ENCODE measurements at places on chromosomes 7 and 10.

DNA sequence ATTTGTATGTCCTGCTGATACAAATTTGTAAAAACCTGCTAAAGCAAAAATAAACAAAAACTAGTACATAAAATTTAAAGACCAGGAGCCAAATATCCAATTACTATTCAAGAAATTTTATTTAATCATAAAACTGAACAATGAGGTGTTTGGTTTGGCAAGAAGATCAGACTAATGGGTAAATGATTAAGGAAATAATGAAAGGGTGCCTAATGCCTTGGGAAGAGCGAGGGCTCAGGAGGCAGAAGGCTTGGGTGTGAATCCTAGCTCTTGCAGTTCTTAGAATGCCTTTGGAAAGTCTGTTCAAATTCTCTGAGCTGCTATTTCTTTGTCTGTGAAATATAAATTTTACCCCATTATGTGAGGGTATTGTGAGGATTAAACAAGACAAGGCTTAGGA lies 32.4 kb downstream of the NAPEPLD start:
- no peak for DNase-seq

GRCh38 chr7:132352800-132353199 lies 223.5 kb downstream of the PLXNA4 start:
- no peak for DNase-seq

DNA sequence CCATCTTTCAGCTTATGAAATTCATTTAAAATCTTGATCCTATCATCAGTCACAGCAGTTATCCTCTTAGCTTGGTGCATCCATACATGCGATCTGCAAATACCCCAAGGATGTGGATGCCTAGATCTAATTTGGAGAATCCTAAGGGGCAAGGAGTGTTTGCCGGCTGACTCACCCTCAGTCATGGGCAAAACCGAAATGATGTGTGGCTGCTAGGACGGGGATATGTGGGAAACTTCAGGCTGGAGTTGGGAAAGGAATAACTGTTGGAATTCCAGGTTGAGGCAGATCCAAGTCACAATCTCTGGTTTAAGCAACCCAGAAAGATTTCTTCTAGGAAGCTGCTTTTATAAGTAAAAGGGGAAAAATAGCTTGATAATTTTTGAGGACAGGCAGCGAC lies 19.7 kb upstream of the GOT1 start:
- no peak for DNase-seq

- DNase-seq = no peak
These were observed 29.3 kb downstream of the TMEM248 start for GRCh38 chr7:66950311-66950710.

GRCh38 chr7:68535266-68535665 lies 1063.0 kb upstream of the AUTS2 start:
- peak; percentile 60 for DNase-seq

- no peak for DNase-seq
These were observed 66.1 kb upstream of the GTF2IRD1 start for GRCh38 chr7:74387606-74388005.

GRCh38 chr7:151038951-151039849 lies 9.1 kb upstream of the ASIC3 start:
- DNase-seq = peak; percentile 99

- no peak for DNase-seq
These were observed 1119.9 kb upstream of the AUTS2 start for GRCh38 chr7:68478326-68478725.

DNA sequence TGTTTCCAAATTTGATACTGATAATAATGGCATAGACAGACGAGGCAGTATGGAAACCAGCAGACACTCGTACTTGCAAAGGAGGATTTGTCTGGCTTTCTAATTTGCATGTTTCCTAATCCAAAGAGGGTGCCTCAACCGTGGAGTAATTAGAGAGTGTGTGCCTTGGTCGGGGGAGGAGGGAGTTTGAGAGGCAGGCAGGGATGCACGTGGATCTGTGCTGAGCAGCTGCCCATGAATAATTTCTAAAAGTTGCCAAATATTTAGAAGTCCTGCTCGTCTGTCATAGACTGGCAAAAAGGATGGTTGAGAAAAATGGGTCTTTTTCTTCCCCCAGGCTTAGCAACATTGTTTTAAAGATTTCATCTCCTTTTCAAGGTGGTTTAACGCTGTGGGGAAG lies 69.4 kb downstream of the PTPRE start:
- DNase-seq = no peak

DNA sequence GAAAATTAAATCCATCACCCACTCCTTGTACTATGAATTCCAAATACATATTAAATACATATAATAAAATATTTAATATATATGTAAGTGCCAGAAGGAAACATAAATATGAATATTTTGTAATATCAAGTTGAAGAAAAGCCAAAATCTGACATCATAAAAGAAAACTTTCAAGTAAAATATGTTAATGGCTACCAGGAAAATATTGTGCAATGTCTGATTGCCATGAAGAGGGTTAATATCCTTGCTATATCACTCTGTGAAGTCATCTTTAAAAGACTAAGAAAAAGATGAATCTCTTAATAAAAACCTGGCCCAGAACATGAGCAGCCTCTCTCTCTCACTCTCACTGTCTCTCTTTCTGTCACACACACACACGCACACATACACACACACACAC lies 130.2 kb downstream of the EGFR start:
- no peak for DNase-seq

- DNase-seq = no peak
These were observed 39.0 kb upstream of the KIF5B start for GRCh38 chr10:32095116-32095733.

GRCh38 chr7:84697506-84697905 lies 489.4 kb downstream of the SEMA3D start:
- peak; percentile 54 for DNase-seq

GRCh38 chr7:47809387-47809786 lies 138.9 kb downstream of the PKD1L1 start:
- DNase-seq = no peak

DNA sequence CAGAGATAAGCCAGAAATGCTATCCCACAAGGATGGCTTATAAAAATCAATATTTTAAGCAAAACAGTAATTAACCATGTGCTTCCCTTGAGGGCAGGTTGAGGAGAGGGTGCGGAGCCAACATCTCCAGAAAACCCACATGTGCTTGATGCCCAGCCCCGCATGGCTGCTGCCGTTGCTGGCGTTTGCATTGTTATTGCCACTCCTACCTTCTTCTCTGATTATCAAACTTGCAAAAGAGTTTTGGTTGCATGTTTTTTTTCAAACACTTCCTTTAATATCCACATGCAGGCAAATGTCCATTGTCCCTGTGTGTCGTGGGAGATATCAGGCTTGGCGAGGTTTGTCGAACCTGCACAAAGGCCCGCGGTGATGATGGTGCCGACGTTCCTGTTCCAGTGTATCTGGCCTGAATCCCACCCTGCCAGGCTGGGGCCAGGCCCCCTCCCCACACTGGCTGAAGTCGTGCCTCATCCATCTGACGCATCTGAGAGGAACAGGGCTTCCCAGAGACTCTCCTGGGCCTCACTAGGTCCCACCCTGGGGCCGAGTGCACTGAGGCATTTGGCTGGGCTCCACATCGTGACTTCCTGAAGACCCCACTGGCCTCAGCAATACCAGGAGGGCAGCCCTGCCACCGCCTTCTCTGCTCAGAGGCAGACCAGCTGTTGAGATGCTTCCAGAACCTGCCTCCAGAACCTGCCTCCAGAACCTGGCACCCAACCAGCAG lies 40.9 kb downstream of the TCERG1L start:
- DNase-seq = no peak

GRCh38 chr7:130154131-130154500 lies 51.1 kb downstream of the TMEM209 start:
- DNase-seq = peak; percentile 48

- no peak for DNase-seq
These were observed 72.7 kb upstream of the NUPR2 start for GRCh38 chr7:56188823-56189346.

- peak; percentile 76 for DNase-seq
These were observed 78.1 kb downstream of the TPST1 start for GRCh38 chr7:66283003-66283920.

DNA sequence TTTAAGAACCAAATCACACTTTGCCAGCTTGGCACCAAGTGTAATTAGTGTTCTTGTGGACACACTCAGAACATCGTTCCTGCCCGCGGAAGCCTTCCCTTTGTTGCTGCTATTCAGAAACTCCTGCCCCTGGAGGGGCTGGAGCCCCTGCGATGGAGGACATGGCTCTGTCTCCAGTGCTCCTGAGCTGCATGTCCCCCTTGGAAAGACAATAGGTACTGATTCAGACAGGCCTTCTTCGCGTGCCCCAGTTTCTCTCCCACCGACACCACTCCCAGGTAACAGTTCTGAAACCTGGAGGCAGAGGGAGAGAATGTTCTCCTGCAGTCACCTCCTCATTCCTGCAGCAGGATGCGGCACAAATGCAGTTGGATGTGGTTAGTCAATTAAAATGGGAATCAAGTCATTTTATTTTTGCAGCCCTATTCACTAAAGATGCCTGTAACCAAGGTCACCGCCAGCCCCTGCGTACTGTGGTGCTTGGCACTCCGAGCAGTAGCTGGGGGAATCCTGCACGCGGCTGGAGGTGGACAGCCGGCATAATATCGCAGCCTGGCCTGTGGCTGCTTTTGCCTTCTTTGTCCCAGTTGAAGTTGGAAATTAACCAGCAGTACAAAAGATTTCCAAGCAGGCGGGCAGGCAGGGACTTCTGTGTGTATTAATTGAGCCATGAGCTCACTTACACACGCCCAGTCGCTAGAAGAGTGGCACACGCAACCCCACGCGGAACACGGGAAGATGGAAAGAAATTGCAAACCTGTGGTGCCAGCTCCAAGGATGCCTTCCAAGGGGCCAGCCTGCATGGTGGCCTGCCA lies 205.7 kb downstream of the EBF3 start:
- peak; percentile 36 for DNase-seq

DNA sequence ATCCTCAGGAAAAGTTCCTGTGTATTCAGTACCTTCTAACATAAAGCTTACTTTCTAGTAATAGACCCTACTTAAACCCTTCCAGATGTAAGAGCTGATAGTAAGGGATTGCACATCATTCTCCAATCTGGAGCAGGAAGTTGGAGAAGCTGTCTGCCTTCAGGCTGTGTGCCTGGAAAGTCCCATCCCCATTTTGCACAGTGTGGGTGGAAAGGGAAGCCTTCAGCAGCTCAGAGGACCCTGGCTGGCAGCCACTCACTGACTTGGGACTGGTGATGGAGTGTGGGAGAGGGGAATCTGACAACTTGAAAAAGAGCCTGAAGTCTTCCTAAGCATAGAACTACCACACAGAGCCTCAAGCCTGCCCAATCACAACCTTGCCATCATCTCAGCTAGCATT lies 164.1 kb upstream of the ADO start:
- DNase-seq = peak; percentile 69

GRCh38 chr7:28941633-28942032 lies 16.5 kb downstream of the TRIL start:
- no peak for DNase-seq

GRCh38 chr10:92572362-92573090 lies 1.4 kb downstream of the IDE start:
- DNase-seq = no peak

DNA sequence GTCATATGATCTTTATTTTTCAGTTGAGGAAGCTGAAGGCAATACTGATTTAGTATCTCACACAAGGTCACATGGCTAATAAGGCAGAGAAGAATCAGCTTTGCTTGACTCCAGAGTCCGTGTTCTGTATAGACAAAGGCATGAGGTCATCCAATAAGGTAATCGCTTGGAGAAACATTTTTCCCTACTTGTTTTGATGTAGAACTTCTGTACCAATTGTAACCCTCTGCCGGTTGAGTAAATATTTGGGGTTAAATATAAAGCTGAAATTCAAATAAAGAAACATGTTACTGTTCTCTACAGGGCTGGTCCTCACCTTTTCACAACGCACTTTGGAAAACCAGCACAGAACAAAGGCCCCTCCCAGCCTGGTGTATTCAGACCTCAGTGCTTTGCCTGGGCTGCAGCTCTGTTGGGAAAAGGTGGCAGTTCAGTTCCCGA lies 83.0 kb upstream of the INSYN2A start:
- DNase-seq = no peak

DNA sequence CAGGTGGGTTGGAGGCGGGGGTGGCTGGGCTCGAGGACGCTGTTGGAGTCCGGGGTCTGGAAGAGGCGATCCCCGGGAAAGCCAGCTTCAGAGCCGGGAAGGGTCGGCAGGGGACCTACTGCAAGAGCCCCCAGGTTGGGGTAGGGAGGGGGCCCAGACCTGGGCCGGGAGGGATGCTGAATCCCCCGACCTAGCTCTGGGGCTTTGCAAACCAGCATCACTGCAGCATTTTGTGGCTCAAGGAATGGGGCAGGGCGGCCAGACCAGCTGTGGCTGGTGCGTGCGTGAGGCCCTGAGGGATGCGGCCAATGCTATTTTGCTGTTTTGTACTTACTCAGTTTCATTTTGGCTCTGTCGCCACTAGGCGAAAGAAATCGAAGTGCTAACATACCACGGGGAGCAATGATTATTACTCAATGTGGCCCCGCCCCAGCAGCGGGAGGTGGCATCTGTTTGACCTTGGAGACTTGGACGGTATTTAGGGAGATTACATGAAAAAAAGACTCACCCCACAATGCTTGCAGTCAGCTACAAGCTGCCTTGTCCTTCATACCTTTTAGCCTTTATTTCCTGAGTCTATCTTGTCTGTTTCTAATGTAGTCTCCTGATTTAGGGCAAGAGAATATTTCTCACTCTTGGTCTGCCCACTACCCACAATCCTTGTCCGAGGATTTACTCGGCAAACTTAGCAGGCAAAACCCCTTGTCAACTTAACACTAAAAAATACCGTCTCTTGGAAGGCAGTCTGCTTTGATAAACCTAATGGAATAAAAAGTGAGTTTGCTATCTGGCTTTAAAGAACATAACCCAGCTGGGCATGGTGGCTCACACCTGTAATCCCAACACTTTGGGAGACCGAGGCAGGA lies 16.2 kb downstream of the HSPB1 start:
- DNase-seq = peak; percentile 93

DNA sequence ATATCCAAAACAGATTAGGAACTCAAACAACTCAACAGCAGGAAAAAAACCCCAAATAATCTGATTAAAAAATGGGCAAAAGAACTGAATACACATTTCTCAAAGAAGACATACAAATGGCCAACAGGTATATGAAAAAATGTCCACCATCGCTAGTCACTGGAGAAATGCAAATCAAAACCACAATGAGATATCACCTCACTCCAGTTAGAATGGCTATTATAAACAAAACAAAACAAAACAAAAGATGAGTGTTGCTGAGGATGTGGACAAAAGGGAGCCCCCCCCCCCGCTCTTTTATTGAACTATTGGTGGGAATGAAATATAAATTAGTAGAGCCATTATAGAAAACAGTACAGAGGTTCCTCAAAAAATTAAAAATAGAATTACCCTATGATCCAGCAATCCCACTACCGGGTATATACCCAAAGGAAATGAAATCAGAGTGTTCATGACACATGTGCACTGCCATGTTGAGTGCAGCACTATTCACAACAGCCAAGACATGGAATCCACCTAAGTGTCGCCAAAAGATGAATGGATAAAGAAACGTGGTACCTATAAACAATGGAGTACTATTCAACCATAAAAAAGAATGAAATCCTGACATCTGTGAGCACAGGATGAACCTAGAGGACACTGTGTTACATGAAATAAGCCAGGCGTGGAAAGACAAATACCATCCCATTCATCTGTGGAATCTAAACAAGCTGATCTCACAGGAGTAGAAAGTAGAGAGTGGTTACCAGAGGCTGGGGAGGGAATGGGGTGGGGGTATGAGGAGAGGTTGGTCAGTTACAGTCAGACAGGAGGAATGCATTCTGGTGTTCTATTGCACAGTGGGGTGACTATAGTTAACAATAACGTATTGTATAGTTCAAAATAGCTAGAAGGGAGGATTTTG lies 78.1 kb upstream of the RHEB start:
- DNase-seq = peak; percentile 86

All from osteoblast (primary cell).